ENCODE measurements at places on chromosomes 4 and X.

GRCh38 chr4:39730072-39730471 lies 32.1 kb downstream of the UBE2K start:
- DNase-seq: no peak

DNA sequence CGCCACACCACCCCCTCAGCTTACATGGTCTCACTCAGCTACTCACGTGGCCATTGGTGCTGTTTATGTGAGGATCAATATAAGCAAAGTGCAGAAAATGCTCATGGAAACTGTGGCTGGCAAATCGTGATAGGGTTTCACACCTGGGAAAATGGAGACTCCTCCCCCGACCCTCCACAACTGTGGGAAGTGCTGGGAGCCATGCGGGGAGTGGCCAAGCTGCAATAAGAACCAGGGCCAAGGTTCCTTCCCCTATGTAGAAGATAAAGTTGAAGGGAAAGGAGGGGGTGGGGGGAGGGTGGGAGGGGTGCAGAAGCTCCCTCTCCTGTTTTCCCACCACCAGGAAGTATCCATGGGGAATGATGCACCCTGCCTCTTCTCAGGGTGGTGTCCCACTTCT lies 145.5 kb upstream of the MAMLD1 start:
- no peak for DNase-seq

DNA sequence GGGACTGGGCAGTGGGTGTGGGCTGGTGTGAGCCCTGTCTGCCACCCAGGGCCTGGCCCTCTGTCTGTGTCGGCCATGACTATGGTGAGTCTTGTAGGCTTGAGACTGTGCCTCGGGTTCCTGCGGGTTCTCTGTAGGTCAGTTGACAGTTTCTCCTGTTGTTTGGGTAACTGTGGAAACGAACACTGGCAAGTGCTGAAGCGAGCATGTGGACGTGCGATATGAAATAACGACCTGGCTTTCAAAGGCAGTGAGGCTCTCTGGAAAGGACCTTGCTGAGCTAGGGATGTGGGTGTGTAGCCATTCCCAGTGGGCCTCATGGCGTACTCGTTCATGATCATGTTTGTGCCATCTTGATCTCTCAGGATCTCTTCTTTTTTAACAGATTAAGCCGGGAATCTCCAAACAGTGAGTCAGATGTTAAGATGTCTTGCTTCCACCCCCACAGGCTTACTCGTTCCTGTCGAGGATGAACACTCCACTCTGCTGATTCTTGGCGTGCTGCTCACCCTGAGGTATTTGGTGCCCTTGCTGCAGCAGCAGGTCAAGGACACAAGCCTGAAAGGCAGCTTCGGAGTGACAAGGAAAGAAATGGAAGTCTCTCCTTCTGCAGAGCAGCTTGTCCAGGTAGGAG lies 41.3 kb downstream of the HTT start:
- no peak for DNase-seq

DNA sequence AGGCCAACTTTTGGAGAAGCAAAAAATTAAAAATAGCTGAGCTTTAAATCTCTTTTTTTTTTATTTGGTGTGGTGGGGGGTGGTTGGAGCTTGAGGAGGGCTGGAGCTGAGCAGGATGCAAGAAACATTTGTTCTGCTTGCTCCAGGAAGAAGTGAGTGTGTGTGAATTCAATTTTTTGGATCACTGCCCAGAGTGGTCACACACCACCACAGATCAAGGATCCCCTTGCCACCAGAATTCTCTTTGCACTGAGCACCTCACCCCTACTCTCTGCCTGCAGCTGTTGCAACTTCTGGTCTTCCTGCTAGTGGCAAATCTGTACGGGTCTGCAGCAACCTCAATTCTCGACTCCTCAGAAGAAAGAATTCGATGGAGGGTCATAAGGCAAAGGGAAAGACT lies 19.9 kb upstream of the PLP1 start:
- no peak for DNase-seq

GRCh38 chr4:183348706-183349659 lies 26.8 kb upstream of the CLDN24 start:
- peak; percentile 96 for DNase-seq

DNA sequence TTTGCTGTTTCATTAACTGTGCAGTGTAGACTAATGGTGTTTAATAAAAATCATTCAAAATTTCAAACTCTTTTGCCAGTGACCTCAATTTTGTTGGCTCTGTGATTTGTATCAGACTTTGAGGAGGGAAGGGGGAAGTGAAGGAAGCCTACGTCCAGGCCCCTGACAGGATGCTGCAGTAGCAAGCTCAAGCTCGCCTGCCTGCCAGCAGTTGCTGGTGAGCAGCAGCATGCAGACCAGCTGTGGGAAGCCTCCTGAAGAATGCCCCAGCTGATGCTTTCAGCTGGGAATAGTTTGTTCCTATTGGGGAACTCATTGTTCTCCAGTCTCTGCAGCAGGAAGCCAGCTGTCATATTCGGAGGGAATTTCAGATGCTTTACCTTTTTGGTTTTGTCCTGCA lies 495.2 kb downstream of the AFF2 start:
- no peak for DNase-seq

- peak; percentile 11 for DNase-seq
These were observed 94.7 kb upstream of the DIPK2B start for GRCh38 chrX:45295259-45295986.

DNA sequence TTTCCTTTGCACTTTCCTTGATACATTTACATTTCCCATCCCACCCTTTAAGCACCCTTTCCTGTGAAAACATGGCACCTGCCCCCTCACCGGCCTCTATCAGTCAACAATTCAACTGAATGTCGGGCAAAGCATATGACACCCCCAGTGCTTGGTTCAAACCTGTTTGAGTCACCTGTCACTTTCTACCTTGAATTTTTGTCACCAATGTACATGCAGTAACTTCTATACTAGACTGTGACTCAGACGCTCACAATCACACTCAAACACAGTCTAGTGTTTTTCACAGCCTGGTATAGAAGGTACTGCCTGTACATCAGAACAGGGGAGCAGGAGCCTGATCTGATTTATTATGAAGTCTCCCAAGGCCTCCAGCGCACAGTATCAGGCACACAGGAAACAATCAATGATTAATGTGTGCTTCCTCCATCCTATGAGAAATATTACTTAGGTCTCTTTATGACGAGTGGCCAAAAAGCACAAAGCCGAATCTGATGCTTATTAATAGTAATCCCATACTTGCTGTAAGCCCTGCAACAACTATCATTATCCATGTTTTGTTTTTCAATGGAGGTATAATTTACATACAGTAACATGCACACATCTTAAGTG lies 49.2 kb upstream of the FAM9C start:
- no peak for DNase-seq

DNA sequence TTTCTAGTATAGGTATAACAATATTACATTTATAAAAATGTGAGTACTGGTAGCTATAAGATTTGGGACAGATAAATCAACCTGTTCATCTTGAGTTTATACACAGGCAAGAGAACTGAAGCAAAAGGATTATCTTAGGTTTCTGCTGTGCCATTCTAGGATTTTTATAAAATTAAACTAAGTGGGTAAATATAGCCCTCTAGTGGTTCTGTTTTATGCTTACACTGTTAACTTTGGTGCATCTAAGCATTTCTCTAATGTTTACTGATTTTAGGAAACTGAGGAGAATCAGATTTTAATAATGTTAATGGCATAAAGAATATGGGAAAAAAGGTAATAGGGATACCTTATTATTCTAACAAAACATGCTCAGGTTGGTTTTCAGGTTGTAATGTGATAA lies 1.1 kb upstream of the RRH start:
- no peak for DNase-seq

DNA sequence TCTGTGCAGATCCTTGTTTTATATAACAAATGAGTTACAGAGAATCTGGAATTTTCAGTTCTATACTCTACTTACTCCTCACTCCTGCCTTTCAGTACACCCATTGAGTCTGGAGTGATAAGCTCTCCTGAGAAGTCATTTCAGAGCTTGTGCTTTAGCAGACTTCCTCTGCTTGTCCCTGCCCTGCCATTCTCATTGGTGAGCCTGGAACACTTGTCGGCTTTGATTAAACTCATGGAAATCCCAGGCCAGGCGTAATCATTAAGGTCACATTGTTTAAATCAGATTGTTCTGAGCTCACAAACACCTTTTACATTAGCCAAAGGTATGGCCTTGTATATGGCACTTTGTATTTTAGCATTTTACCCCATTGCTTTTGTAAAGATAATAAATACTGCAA lies 102.7 kb downstream of the CNKSR2 start:
- no peak for DNase-seq

GRCh38 chrX:56802921-56803849 lies 74.1 kb downstream of the NBDY start:
- DNase-seq: no peak

- peak; percentile 10 for DNase-seq
These were observed 77.3 kb upstream of the TMEM47 start for GRCh38 chrX:34734383-34734782.

DNA sequence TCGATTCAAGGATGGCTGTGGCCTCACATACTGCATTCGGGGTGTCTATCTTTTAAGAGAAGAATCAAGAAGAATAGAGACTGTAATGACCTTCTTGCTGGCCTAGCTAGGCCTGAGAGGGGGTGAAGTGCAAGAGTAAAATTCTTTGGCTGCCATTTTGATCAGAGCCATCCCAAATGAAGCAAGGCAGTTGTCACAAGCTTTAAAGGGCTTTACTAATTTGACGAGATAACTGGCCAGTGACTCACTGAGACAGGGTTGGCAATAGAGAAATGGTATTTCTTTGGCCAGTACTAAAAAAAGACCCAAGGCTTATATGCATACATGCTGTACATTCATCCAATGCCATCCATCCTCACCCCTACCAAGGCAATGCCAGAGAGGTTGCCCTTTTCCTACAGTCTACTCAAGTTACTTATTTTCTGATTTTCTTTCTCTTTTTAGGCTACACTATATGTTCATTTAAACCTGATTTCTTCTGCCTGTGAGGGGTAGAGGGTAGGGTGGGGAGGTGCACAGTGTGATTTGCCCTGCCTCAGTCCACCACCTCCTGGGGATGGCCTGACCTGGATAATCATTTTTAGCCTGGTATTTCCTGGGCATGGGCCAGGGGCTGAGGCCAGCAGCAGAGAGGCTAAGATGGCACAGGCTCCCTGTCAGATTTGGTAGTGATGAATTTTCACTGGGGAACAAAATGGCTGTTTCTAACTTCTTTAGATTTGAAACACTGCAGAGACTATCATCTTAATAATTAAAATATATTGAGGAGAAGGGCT lies 32.2 kb downstream of the ATG4A start:
- DNase-seq: no peak

DNA sequence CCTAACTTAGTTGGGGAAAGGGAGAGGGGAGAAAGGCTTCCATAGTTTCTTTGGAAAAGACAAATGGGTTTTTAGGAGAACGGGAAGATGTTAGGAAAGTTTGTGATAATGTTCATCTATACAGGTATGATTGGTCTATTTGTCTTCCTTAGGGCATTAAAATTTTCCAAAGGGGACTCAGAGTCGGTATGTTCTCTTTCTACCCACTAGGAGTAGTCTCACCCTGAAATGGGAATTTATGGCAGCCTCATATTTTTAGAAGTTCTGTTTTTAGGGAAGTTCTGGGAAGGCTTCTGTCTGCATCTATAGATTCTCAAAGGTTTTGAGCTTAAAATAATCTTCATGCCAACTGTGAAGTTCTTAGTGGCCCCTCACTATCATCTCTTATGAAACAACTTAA lies 637.3 kb downstream of the ADGRL3 start:
- no peak for DNase-seq

- DNase-seq: no peak
These were observed 308.8 kb downstream of the ZNF674 start for GRCh38 chrX:46236411-46236810.

DNA sequence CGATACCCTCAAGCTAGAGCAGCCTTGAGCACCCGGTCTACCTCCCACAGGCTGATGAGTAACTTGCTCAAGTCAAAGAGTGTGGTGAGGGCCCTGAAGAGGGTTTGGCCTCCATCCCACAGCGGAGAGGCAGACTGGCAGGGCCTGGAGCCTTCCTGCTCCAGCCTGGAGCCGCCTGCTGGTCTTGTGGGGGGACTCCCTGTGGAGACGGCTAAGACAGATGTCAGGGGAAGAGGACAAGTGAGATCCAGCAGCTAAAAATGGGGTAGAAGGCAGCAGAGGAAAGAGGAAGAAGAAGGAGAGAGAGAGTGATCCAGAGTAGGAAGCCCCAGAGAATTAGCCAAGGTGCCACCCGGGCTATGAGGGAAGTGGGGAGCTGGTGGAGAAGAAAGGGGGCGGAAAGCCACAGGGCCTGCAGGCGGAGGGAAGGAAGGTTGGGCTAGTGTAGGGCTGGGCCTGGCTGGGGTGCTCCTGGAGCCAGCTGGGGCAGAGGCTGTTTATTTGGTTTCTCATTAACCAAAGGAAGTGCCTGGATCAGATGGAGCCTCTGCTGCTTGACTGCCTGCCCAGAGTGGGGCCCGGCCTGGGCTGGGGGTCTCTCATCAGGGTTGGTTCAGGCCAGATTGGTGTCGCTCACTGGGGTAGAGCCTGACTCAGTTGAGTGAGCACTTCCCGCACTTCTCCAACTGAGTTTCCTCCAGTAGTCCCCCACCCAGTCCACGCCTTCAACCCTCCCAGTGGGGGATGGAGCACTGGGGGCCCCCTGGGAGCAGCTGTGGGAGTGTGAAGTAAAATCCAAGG lies 14.2 kb downstream of the EFNB1 start:
- no peak for DNase-seq

GRCh38 chr4:152807294-152807829 lies 27.6 kb downstream of the ARFIP1 start:
- DNase-seq: peak; percentile 38

GRCh38 chrX:134804779-134805178 lies 146.5 kb upstream of the PLAC1 start:
- no peak for DNase-seq

DNA sequence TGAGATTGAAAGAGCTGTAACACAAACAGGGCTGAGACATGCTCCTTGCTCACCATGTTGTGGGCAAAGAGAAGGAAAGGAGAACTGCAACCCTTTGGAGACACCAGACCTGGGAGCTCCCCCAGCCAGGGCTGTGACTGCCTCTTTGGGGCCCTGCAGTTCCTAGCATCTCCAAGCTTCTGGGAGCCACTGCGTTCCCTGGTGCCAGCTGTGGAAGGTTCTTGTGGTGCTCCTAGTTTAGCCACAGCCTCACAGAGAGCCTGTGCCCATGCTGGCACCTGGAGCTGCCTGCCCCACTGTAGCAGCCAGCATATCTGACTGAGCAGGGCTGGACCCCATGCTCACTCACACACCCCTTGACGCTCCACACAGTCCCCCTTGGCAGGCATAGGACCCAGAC lies 141.7 kb downstream of the PDHA2 start:
- no peak for DNase-seq

- peak; percentile 6 for DNase-seq
These were observed 58.2 kb upstream of the ZNF157 start for GRCh38 chrX:47311932-47312774.

GRCh38 chr4:154044742-154045485 lies 256.0 kb upstream of the SFRP2 start:
- no peak for DNase-seq
